Daoy (cell line): ENCODE measurements at places on chromosomes 7 and 10. TPM values are rescaled to one million over a fixed set of nuclear protein-coding genes. Genes with fewer than 3 reads are reported as not detected.

Gene MPP7
- total RNA-seq = 1.9 and 2.0 TPM in 2 replicates

Gene GNAT3
- total RNA-seq = not detected in 2 replicates

Gene CALHM3
- 0.29 TPM in 1 of 2 replicates, not detected in the other for total RNA-seq

Gene HABP2
- total RNA-seq = not detected in 2 replicates

Gene TBX20
- total RNA-seq = 1.9 and 7.6 TPM in 2 replicates

Gene NPC1L1
- not detected in 2 replicates for total RNA-seq

Gene SHH
- 0.60 and 0.86 TPM in 2 replicates for total RNA-seq

Gene KLF14
- total RNA-seq = 0.06 and 0.86 TPM in 2 replicates

Gene FAM107B
- 14.3 and 15.6 TPM in 2 replicates for total RNA-seq

Gene NPFFR1
- under 0.01 TPM in 1 of 2 replicates, not detected in the other for total RNA-seq

Gene ZNF503
- total RNA-seq = 3.7 and 5.7 TPM in 2 replicates

Gene ADAMTS14
- total RNA-seq = 0.06 TPM in 1 of 2 replicates, not detected in the other

Gene HYCC1
- total RNA-seq = 186 and 202 TPM in 2 replicates

Gene PRSS1
- total RNA-seq = not detected in 2 replicates

Gene CPXM2
- total RNA-seq = 4.9 and 8.6 TPM in 2 replicates

Gene VWDE
- total RNA-seq = 0.42 and 0.97 TPM in 2 replicates

Gene SAMD8
- total RNA-seq = 6.7 and 8.7 TPM in 2 replicates

Gene SEMA3A
- total RNA-seq = 14.2 and 14.3 TPM in 2 replicates

Gene ZPBP
- total RNA-seq = not detected in 2 replicates

Gene LMTK2
- 4.4 and 6.2 TPM in 2 replicates for total RNA-seq

Gene SPDYE18
- not detected in 2 replicates for total RNA-seq

Gene HPSE2
- 0.06 and 0.54 TPM in 2 replicates for total RNA-seq

Gene SLC26A3
- total RNA-seq = not detected in 2 replicates

Gene GARIN1A
- 0.74 and 0.80 TPM in 2 replicates for total RNA-seq
